Stimulated activated CD8-positive, alpha-beta memory T cell treated with anti-CD3 and anti-CD28 coated beads, Interleukin-7, amount 100 ng/mL, for 1 hour (primary cell): ENCODE measurements at places on chromosomes 5 and 9.

GRCh38 chr5:131423056-131423455 lies 159.2 kb downstream of the CDC42SE2 start:
- DNase-seq: no peak

GRCh38 chr9:136685790-136686533 lies 1.3 kb downstream of the AGPAT2 start:
- DNase-seq: no peak

- no peak for DNase-seq
These were observed 128.5 kb downstream of the NUDT12 start for GRCh38 chr5:103434057-103434456.

GRCh38 chr5:125575171-125575890 lies 828.9 kb upstream of the ZNF608 start:
- DNase-seq: no peak
